ENCODE measurements at places on chromosomes 3 and 15.

- DNase-seq: no peak
Observed at GRCh38 chr15:43423793-43424192, 52.9 kb downstream of the TUBGCP4 start.

DNA sequence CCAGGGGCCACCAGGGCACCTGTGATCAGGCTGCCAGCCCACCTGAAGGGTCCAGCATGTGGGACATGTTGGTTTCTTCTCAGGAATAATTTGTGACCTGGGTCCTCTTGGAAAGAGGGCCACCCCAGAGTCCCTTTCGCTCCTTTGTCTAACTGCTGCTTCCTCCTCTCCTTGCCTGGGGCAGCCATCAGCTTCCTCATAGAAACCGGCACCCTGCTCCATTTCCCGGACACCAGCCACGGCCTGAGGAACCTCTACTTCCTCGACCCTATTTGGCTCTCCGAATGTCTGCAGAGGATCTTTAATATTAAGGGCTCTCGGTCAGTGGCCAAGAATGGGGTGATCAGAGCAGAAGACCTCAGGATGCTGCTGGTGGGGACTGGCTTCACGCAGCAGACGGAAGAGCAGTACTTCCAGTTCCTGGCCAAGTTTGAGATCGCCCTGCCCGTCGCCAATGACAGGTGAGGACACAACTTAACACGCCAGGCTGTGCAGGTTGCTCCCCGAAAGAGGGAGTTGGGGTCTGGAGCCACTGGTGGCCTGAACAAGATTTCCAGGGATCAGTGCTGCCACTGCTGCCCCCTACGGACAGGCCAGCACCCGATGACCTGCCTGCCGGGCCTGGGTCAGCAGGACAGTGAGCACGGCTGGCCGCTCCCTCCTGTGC lies 109.7 kb downstream of the LRRK1 start:
- no peak for DNase-seq

- no peak for DNase-seq
Observed at GRCh38 chr15:94586099-94586498, 354.7 kb downstream of the MCTP2 start.

GRCh38 chr15:33392453-33392852 lies 81.7 kb downstream of the RYR3 start:
- no peak for DNase-seq

DNA sequence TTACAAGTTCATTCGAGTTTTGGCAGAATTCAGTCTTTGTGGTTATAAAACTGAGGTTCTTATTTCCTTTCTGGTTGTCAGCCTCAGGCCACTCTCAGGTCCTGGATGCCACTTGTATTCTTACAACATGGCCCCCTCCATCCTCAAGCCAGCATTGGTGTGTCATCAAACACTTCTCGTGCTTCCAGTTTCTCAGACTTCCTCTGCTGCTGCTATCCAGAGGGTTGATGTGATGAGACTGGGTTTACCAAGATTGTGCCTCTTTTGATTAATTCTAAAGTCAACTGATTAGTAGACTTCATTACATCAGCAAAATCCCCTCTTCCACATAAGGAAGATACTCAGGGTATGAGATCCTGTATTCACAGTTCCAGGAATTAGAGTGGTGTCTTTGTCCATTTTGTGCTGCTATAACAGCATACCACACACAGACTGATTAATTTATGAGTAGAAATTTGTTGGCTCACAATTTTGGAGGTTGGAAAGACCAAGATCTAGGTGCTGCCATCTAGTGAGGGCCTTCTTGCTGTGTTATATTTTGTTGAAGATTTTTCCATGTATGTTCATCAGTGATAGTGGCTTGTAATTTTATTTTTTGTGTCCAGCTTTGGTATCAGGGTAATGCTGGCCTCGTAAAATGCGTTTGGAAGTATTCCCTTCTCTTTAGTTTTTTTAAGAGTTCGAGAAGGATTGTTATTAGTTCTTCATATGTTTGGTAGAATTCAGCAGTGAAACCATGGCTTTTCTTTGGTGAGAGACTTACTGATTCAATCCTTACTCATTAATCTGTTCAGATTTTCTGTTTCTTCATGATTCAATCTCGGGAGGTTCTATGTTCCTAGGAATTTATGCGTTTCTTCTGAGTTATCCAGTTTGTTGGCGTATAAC lies 11.1 kb downstream of the LRCH3 start:
- DNase-seq: no peak

- no peak for DNase-seq
Observed at GRCh38 chr15:31740203-31740602, 290.1 kb upstream of the CHRNA7 start.

GRCh38 chr3:66692766-66693150 lies 191.9 kb upstream of the LRIG1 start:
- no peak for DNase-seq

- no peak for DNase-seq
Observed at GRCh38 chr15:65309882-65310418, 5.5 kb downstream of the RNU5B-1 start.

GRCh38 chr3:81554388-81554787 lies 207.1 kb downstream of the GBE1 start:
- no peak for DNase-seq

- DNase-seq: no peak
Observed at GRCh38 chr3:180804916-180805315, 107.6 kb upstream of the FXR1 start.

DNA sequence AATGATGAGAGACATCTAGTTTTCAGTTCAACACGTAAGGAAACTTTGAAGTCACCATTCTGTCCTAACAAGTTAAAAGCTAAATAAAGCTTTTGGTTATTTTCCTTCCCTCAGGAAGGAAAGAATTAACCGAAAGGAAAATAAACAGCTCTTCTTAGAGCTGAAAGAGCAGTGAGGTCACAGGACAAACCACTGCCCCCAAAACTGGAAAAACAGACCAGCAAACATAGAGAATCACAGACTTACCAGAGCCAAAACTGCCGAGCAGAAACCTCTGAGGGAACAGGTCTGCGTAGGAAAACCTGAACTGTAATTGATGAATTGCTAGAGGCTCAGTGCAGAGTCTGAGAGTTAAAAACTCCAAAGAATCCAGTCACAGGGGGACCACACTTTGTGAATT lies 14.7 kb downstream of the USP50 start:
- DNase-seq: no peak

DNA sequence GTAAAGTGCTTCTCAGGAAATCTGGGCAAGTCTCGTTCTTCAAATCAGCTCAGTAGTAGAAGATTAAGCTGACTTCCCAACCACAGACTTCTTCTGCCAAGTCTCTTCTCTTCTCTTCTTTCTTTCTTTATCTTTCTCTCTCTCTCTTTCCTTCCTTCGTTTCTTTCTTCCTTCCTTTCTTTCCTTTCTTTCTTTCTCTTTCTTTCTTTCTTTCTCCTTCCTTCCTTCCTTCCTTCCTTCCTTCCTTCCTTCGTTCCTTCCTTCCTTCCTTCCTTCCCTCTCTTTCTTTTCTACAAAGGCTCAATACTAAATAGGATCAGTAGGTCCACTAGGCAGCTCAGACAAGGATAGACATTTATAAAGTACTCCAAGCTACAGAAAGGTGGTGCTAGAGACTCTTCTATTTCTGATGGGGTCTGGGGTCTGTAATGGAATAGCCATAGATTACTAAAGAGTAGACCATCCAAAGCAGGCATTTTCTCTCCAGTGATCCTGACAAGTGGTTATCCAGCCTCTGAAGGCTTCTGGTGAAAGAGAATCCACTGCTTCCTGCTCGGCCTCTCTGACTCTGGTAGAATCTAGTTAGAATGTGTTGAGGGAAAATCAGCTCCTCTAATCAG lies 100.8 kb downstream of the TPRG1 start:
- no peak for DNase-seq

- DNase-seq: no peak
Observed at GRCh38 chr3:1214933-1215332, 122.1 kb downstream of the CNTN6 start.

DNA sequence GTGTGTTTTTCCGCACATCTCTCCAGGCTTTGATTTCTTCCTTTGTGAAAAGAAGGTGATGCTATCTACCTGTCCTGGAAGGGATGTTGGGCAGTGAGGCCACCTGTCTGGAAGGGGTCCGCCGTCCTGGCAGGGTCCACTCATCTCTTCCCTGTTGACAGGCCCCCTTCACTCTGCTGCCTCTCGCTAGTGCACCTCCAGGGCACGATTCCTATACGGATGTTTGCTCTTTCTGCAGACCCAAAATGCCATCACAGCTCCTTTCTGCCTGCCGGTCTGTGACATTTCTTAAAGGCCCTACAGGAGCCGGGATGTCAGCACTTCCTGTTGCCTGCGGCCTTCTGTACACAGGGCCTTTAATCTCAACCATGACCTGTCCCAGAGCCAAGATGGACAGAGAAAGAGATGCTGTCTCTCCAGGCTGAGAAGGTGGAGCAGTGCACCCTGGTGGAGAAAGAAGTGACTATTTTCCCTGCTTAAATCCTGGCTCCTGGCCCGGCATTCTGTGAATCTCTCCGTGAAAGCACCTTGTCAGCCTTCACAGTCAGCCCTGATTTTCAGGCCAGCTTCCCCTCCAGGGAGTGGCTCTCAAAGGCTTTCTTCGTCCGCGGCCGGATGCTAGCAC lies 7.4 kb downstream of the FAM3D start:
- DNase-seq: no peak

DNA sequence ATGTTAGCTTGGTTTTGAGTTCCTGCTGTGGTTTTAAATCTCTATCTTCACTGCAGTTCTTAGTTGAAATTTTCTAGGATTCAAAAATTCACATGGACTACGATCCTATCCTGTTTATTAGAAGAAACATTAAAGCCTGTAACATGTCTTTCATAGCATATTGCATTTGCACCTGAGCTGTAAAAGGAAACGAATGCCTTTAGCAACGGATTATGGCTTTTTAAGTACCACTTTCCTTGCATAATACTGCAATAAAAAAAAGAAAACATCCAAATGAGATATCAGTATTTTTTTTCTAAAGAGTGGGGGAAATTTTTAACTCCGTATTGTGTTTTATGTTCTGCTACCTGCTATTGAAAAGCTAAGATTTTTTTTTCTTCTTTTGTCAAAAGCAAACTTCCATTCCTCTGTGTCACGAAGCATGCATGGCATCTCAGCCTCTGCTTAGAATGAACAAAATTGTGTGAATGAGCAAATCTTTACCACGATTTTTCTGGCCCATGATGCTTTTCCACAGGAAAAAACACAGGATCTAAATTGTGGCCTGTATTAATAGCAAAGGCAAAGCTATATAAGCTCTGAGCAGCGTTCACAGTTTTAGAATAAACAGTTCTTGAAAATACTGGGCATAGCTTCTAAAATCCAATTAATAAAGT lies 110.0 kb upstream of the CDIN1 start:
- no peak for DNase-seq

GRCh38 chr3:194930377-194931204 lies 244.9 kb downstream of the FAM43A start:
- DNase-seq: no peak

All from activated naive CD4-positive, alpha-beta T cell treated with anti-CD3 and anti-CD28 coated beads, Interleukin-2, amount 50 U/mL, for 72 hours (primary cell).